ENCODE measurements at places on chromosomes 7 and 10. TPM values are rescaled to one million over a fixed set of nuclear protein-coding genes. Genes with fewer than 3 reads are reported as not detected.

ANXA11 gene
- total RNA-seq: 22.8 TPM

GIMAP1 gene
- total RNA-seq: 1.2 TPM

ALOX5 gene
- 2.1 TPM for total RNA-seq

MYO1G gene
- 0.55 TPM for total RNA-seq

CPVL gene
- total RNA-seq: 42.2 TPM

MINDY4 gene
- total RNA-seq: 13.8 TPM

NFE2L3 gene
- total RNA-seq: 4.0 TPM

GRM3 gene
- 14.3 TPM for total RNA-seq

SPDYE2 gene
- not detected for total RNA-seq

NUTM2E gene
- total RNA-seq: 0.88 TPM

LRRC4 gene
- total RNA-seq: 16.1 TPM

CRYGN gene
- 10.3 TPM for total RNA-seq

EFCAB10 gene
- 6.9 TPM for total RNA-seq

STX1A gene
- 15.6 TPM for total RNA-seq

GRM8 gene
- total RNA-seq: 26.1 TPM

CCDC136 gene
- 53.9 TPM for total RNA-seq

KNDC1 gene
- total RNA-seq: 8.3 TPM

NUTM2B gene
- total RNA-seq: 0.20 TPM

MYL10 gene
- total RNA-seq: not detected

TRDMT1 gene
- total RNA-seq: 16.5 TPM

RARRES2 gene
- 44.5 TPM for total RNA-seq

TMEM229A gene
- 0.55 TPM for total RNA-seq

TWIST1 gene
- 6.5 TPM for total RNA-seq

C10orf95 gene
- total RNA-seq: not detected

OPN1SW gene
- total RNA-seq: not detected

CYP3A5 gene
- 8.4 TPM for total RNA-seq

FOXL3 gene
- total RNA-seq: not detected

CNPY1 gene
- 0.79 TPM for total RNA-seq

GPR26 gene
- total RNA-seq: 1.8 TPM

CTAGE4 gene
- 0.33 TPM for total RNA-seq

MYH16 gene
- total RNA-seq: not detected

CDC14C gene
- total RNA-seq: not detected

MMP21 gene
- total RNA-seq: 0.33 TPM

SYCE1 gene
- 0.83 TPM for total RNA-seq

C10orf105 gene
- 0.99 TPM for total RNA-seq

PCLO gene
- 19.7 TPM for total RNA-seq

GRID1 gene
- total RNA-seq: 7.6 TPM

ZNF117 gene
- total RNA-seq: 32.4 TPM

VPS37D gene
- total RNA-seq: 8.9 TPM

SORBS1 gene
- total RNA-seq: 129 TPM

RAMP3 gene
- 8.9 TPM for total RNA-seq

CYP3A4 gene
- 0.11 TPM for total RNA-seq

NAT16 gene
- 0.61 TPM for total RNA-seq

TSPAN15 gene
- 23.0 TPM for total RNA-seq

ZPBP gene
- not detected for total RNA-seq

GBX1 gene
- total RNA-seq: 1.3 TPM

SOSTDC1 gene
- 22.3 TPM for total RNA-seq

DPP6 gene
- total RNA-seq: 60.7 TPM

Measured in spinal cord (tissue), 10 donors.